NCI-H526 treated with DMSO at 0.1 percent for 48 hours (cell line): ENCODE measurements at places on chromosomes 12 and 14.
A peak's percentile ranks its signal among the peaks of the same experiment; 100 is the strongest.

- DNase-seq: no peak
These were observed 17.7 kb downstream of the SMIM41 start for GRCh38 chr12:52097045-52097666.

GRCh38 chr12:79911889-79912656 is 22.8 kb downstream of the PPP1R12A start:
- no peak for DNase-seq

DNA sequence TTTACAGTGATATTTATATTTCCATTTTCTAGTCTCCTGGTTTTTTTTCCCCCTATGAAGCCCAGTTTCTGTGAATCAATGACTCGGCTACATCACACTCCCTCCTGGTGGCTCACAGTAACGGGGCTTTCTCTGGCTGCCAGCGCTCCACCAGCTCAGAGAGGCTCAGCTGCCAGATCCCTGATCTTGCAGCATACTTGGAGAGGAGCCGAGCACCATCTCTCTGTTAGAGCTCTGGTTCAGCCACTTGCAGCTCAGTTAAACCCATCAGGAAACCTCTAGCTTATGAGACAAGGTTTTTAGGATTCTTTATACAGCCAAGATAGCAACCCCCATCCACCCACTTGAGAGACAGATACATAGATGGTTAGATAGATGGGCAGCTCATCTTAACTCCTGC is 74.6 kb downstream of the CIT start:
- DNase-seq: no peak

GRCh38 chr12:5085896-5086295 is 42.2 kb downstream of the KCNA5 start:
- no peak for DNase-seq

DNA sequence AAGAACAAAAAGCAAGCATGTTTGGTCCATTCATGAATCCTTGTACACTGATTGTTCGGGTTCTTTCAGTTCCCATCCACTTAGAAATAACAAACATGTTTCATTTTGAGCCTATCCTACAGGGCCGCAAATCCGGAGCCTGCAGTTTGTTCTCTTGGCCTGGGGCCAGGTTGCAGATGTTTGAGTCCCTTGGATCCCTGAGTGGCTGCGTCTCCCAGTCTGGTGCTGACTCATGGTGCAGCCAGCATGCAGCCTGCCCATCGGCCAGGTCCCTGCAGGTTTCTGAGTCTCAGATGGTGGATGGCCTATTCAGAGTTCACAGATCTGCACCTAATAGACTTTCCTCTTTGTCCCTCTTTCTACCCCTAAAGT is 1.9 kb upstream of the DYNC1H1 start:
- no peak for DNase-seq

- DNase-seq: peak; percentile 7
These were observed 42.5 kb downstream of the SPRING1 start for GRCh38 chr12:116695464-116695725.

DNA sequence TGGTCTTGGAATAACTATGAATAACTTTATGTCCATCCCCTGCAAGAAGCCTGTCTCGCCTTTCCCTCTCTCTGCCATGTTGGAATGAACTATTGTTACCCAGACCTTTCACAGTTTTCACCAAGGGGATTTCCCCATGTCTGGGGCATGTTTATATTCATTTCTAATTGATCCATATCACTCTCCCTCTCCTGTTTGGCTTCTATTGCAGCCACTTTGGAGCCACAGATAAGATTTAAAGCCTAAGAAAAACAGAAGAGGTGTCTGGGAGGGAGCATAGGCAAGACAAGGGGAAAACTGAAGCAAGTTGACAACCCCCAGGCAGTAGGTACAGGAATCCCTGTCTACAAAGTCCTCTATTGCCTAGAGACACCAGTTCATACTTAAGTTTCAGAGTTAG is 41.0 kb upstream of the FOXJ2 start:
- DNase-seq: no peak

GRCh38 chr12:117019866-117020265 is 79.3 kb downstream of the TESC start:
- DNase-seq: no peak

DNA sequence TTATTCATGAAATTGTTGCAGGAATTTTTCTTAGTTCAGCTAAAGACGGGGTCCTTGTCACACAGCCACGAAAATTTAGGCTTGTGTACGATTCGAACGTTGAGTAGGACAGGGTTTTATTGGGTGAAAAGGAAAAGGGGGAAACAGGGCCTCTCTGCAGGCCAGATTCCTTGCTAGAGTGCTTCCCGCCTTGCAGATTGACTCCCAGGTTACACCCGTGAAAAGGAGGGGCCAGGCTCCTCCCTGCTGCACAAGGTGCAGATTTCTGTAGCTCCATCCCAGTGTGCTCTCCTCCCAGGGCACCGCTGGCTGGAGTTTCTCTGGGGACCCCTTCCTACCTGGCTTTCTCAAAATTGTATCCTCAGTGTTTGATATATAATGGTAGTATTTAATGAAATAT is 221.5 kb downstream of the ERC1 start:
- no peak for DNase-seq

DNA sequence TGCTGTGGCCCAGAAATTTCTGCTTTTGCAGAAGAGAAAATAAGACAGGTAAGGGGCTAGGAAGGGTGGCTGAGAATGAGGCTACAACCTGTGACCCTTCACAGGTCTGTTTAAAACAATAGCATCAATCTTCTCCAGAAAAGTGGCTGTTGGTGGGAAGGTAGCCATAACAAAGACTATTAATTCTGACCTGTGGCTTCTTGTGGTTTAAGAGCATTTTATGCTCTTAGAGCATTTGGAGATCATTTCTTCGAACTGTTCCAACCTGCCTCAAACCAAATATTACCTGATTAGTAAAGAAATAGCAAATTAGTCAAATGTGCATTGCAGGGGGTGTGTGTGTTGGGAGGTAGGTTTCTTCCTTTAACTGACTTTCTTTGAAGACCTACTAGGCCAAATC is 15.2 kb upstream of the TCP11L2 start:
- DNase-seq: no peak

DNA sequence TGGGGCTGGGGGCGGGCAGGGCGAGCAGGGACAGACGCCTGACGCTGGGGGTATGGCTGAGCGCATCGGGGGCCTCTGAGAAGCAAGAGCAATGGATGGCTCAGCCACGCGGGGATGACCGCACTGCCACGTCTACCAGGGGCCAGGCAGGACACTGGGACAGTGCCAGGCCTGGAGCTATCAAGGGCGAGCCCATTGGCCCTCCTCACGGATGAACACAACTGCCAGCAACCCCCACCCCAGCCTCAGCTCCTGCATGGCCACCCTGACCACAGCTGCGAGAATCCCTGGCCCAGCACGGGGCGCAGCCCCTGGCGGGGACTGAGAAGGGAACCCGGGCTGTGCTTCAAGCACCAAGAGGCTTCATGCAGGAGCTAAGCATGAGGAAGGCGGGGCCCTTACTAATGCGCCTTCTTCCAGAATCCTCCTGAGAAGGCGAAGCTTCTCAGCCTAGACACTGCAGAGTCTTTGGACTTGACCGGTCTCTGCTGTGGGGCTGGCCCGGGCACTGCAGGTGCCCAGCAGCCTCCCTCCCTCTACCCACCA is 9.5 kb downstream of the ARL6IP4 start:
- no peak for DNase-seq

GRCh38 chr14:94009767-94010166 is 12.7 kb downstream of the CCDC197 start:
- DNase-seq: no peak

DNA sequence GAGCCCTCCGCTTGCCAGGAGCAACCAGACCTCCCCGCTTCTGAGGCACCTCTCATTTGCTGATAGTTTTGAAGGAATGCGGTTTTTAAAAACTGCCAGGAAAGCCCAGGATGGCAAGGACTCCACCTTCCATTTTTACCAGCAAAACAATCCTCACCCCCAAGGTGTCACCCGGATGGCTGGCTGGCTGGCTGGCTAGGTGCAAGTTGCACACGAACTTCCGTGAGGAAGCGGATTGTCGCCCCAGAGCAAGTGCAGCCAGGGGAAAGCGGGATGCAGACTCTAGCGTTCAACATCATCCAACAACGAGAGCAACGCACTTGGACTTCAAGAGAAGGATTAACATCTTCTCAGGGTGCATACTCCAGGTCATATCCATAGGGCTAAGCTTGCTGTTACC is 125.4 kb downstream of the RIMBP2 start:
- no peak for DNase-seq

- DNase-seq: no peak
These were observed 10.8 kb downstream of the DCAF5 start for GRCh38 chr14:69142101-69142500.

DNA sequence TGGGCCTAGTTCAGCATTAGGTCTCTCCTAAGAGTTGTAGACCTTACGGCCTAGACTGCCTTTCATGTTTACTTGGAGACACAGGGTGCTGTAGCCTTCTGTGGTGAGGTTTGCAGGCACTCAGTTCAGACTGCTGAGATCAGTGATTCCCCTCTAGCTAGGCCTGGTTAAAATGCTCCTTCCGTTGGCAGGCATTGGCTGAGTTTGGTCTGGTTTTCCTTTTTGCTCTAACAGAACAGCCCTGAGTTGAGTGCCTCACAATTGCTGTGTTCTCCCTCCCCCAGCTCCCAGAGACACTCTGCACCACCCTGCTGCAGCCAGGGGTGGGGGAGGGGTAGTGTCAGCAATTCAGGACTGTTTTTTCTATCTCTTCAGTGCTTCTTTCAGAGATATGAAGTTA is 178.9 kb upstream of the DYRK2 start:
- DNase-seq: no peak

DNA sequence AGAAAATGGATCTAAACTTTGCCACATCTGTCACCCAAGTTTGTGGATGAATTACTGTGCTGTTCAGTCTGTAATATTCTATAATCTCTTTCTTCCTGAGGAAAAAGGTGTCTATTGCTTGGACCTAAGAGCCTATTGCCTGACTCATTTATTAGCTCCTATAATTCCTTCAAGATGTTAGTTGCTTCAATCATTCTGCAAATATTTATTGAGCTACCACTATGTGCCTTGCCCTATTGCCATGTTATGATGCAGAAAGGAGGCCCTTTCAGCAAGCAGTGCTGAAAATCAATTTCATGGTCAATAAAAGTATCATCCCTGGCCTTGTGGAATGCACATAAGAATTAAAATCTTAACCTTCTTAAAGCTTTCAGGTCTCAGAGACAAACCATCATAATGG is 113.6 kb downstream of the CCER1 start:
- DNase-seq: no peak

DNA sequence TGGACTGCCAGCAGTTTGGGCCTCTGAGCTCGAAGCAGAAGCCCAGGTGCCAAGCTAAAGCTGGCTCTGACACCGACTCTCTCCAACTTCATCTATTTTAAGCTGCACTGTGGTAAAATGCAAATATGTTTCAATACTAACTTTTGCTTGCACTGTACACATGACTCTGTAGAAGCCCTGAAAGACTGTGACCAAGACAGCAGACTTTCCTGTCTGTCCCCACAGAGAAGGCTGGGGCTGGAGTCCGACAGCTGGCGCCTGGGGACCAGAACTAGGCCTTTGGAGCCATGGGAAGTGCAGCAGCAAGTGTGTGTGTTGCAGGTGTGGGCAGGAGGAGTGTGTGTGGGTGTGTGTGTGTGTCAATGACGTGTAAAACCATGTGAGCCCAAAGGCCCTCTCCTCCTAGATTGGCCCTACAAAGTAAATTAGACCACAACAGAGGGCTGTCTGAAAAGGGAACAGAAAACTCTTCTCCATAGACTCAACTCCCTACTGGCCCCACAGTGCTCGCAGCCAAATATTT is 16.4 kb upstream of the RAB35 start:
- no peak for DNase-seq

- peak; percentile 40 for DNase-seq
These were observed 685 bp upstream of the MYL6B start for GRCh38 chr12:56151672-56152131.

DNA sequence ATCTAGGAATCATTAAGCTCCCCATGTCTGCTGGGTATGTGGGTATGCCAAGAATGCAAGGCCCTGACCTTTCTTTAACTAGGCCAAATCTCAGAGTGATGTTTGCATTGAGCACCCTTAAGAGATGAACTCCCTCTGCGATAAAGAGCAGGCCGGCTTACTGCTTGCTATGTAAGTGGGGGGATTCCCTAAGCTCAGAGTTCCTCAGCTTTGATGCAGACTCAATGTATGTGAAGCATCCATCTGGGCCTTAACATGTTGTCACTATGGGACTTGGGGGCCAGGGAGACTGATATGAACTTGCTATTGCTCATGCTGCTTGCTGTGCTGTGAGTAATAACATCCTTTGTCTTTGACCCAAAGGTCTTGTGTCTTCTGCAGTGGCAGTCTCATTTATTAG is 149.7 kb downstream of the C12orf75 start:
- no peak for DNase-seq

DNA sequence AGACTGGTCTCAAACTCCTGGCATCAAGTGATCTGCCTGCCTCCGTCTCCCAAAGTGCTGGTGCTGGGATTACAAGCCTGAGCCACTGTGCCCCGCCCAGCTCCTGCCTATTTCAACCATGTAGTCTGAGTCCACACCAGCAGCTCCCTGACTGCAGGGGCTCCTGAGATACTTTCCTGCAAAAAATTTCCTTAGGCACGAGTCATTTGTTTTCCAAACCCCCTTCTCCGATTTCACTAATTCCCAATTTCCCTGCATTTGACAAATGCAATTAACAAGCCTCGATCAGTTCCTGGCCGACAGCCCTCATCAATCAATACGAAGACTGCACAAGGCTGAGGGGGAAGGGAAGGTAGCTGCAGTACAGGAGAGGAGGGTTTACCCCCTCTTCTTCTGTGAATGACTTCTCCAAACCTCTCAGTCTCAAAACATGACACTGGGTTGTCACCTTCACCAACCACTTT is 10.1 kb downstream of the PSMB5 start:
- DNase-seq: no peak

DNA sequence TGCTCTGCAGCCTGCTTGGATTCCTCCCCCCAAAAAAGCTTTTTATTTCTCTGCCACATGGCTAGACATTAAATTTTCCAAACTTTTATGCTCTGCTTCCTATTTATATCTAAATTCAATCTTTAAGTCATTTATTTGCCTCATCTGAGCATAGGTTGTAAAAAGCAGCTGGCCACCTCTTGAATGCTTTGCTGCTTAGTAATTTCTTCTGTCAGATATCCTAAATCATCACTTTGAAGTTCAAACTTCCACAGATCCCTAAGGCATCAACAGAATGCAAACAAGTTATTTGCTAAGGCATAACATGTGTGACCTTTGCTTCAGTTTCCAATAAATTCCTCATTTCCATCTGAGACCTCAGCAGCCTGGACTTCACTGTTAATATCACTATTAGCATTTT is 209.6 kb downstream of the FSCB start:
- no peak for DNase-seq

DNA sequence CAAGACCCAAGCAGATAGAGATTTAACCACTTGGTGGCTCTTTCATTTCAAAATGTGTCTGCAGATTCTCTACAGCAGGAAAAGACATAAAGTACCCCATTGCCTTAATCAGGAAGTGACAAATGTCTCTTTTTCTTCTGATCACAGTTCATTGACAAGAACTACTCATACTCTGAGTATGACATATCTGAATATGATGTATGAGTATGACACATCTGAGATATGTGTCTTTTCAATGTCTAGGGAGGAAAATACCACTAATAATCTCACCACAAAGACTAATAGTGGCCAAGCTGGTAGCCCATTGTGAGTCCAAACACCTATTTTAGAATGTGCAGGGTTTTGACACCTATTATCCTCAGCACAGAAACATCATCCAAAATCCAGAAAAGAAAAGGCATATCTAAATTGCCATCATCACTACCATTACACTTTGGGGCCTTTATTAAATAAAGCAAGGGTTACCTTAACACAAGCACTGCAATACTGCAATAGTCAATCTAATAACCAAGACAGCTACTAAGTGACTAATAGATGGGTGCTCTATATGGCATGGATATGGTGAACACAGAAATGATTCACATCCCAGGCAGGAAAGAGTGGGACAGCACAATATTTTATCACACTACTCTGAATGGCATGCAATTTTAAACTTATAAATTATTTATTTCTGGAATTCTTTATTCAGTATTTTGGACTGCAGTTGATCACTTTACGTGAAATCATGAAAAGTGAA is 243.7 kb upstream of the FAR2 start:
- no peak for DNase-seq
